ENCODE measurements at places on chromosomes 16 and 17.

DNA sequence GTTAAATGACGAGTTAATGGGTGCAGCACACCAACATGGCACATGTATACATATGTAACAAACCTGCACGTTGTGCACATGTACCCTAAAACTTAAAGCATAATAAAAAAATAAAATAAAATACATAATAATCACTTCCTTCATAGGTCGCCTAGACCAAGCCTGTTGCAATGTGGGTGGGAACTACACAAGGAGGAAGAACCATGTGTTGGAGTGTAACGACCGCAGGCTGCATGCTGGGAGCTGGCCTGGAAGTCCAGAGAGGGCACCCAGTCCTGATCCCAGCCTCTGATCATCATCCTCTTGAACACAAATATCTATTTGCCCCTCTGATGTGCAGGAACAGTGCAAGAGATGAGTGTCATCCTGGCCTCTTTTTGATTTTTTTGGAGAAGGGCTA lies 224.7 kb upstream of the ASIC2 start:
- DNase-seq, result no peak

GRCh38 chr16:842061-842476 lies 41.5 kb upstream of the GNG13 start:
- DNase-seq, result no peak

DNA sequence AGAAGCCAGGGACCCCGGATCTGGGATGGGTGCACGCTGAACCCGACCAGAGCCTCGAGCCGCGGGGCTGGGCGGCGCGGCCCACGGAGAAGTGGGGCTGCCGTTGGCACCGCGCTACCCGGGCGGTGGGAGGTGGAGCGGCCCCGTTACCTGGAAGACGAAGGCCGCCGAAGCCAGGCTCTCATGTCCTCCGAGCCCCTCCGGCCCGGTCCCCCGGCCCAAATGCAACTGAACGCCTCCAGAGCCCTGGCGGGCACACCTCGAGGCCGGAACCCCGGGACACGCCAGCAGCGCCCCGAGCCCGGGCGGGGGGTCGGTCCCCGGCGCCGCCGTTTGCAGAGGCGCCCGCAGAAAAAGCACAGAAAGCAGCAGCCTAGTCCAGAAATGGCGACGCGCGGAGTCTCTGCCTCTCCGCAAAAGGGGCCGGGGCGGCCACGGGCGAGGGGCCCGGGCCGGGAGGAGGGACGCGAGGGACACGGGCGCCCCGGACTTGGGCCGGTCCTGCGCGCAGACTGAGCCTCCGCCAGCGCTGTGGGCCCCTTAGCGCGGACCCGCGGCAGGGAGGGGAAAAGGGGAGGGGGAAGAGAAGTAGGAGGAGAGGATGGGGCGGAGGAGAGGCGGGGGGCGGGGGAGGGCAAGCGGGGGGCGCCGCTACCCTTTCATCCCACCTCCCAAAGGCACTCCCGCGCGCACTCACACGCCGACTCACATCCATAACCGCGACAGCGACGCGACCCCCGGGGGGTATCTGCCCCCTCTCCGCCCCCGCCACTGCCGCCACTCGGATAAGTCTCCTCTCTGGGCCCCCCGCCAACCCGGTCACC lies 1.4 kb downstream of the AXIN2 start:
- DNase-seq, result no peak

DNA sequence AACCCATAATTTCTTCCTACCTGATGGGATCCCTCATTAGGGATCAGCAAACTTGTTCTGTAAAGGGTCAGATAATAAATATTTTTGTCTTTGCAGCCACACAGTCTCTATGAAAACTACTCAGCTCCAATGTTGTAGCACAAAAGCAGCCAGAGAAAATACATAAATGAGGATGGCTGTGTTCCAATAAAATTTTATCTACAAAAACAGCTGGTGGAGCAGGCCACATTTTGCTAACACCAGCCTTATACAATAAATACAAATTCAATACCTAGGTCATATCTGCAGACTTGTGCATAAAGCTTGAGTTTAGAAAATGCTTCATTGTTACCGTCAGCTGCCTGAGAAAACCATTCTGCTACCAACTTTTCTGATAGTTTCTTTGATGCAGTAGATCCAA lies 38.4 kb upstream of the INTS2 start:
- DNase-seq, result no peak

GRCh38 chr17:5373112-5373511 lies 46.4 kb downstream of the NUP88 start:
- no peak for DNase-seq

DNA sequence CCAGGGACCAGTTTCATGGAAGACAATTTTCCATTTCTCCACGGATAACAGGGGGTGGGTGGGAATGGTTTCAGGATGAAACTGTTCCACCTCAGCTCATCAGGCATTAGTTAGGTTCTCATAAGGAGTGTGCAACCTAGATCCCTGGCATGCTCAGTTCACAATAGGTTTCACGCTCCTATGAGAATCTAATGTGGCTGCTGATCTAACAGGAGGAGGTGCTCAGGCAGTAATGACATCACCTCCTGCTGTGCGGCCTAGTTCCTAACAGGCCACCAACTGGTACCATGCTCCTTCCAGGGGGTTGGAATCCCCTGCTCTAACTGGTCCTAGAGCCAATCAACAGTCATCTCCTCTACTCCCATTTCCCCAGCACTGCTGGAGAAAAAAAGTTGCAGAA lies 19.9 kb downstream of the TEX14 start:
- no peak for DNase-seq

DNA sequence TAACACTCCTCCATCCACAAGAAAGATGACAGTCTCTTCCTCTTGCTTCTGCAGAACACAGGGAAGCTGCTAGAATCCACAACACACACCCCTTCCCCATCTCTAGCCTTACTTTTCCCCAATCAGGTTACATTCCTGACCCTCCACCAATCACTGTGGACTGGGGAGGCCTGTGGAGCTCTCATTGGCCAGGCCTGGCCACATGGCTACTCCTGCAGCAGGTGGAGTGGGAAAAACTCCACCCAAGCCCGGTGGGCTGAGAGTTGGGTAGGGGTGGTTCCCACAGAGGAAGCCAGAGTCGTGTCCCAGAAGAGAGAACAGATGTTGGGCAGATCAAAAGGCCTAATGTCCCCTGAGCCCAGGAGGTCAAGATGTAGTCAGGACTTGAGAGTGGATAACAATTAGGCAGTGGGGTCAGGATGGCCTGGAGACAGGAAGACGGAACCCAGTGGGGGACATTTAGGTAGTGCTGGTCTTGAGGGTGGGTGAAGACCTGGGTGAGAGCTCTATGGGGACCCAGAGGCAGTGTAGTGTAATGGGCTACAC lies 22.1 kb downstream of the COQ7 start:
- DNase-seq, result no peak

- no peak for DNase-seq
Observed at GRCh38 chr16:64250866-64251265, 871.0 kb downstream of the CDH11 start.

DNA sequence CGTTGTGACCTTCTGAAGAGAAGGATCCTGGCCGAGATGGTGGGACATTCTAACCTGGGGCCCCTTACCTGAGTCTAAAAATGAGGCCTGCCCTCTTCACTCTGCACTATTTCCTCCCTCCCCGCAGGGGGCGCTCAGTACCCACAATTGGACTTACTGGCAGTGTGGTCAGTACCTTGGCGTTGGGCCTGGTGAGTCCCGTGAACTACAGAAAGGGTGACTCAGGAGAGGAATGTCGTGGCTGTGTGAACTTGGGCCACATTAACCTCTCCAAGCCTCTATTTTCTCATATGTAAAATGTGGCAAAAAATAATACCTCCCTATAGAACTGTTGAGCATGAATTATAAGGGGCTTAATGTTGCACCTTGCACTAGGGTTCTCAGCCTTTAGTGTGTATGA lies 3.9 kb downstream of the RSAD1 start:
- DNase-seq, result peak; percentile 51

DNA sequence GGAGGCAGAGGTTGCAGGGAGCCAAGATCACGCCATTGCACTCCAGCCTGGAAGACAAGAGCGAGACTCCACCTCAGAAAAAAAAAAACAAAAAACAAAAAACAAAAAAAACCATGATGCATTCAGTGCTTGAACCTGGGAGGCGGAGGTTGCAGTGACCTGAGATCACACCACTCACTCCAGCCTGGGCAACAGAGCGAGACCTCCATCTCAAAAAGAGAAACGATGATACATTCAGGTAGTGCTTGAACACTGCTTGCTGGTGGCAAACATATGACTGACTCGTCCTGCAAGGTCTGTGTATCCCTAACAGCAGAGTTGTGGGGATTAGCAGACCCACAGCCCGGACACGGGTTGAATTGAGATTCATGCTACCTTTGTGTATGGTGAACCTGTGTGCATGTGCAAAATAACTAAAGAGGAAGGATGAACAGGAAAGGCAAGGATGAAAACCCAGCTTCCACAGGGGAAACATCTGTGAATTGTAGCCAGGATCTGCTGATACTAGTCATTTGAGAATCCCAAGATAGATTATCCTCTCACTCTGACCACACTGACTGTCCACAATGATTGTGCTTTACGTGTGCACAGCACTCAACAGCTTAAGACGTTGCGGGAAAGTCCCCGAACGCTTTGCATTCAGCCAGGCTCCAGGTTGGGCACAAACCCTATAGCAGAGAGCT lies 52.4 kb upstream of the MRPS23 start:
- no peak for DNase-seq

GRCh38 chr16:48099455-48099854 lies 56.3 kb downstream of the ABCC12 start:
- no peak for DNase-seq

DNA sequence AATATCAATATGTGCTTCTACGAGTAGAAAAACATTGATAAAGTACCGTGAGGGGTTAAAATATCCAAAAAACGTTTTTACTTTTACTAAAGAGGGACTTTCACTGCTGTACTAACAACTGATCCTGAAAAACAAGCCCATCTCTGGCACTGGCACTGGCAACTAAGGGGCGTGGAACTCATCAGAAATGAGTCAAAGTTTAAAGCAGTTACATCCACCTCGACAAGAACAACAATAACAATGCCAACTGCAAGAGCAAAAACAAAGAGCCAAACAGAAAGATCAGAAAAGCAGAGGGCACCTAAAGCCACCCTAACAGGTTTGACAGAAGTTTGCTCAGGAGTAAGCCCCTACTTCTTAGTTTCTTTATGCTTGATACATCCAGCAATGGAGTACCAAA lies 13.1 kb downstream of the MBTPS1 start:
- DNase-seq, result no peak

DNA sequence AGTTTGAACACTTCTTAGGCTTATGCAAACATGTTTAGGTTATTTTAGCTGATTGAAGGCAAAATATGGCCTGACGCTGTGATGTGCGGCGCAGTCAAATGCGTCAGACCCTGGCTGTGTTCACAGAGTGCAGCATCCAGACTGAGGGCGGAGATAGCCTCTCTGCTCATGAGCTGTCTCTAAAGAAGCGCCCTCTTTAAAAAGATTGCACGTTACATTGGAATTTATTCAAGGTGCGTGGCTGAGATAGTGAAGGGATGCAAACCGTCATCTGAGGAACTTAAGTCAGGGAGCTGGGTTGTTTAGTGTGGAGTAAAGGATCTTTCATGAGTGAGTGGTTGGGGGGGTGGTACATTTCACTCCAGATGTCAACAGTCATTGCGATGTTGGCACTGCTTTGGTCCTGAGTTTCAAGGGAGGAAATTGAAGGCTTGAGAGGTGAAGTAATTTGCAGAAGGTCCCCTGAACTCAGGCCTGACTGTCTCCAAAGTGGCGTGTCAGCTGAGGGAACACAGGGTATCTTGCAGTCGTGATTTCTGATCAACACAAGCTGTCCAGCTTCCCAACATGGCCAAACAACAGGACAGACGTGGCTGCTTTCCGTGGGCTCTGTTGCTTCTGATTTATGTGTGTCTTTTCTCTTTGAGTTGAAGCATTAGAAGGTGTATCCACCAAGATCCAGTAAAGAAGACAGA lies 33.4 kb downstream of the RPTOR start:
- DNase-seq, result no peak

DNA sequence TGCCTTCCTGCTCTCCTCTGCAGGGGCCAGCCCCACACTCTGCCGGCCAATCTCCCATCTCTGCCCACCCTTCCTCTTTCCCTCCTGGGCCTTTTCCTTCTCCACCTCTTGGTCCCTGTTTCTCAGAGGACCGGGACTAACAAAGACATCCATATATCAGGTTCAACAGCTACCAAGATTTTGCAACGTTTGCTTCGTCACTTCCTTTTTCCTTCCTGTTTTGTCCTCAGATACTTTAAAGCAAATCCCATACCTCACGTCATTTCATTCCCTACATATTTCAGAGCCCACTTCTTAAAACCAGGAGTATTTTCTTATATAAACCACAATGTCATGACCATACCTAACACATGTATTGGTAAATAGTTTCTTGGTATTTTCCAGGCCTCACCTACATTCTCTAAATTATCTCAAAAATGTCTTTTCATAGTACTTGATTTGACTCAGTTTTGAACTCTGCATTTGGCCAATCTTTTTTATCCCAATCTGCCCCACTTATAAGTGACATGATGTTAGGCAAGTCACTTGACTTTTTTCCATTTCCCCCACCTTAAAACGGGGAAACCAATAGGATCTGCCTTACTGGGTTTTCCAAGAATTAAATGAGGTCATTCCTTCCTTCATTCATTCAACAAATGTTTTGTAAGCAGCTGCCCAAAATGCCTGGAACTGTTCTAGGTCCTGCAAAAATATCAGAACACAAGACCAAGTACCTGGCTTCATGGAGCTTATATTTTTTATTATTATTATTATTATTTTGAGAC lies 7.2 kb upstream of the USP10 start:
- no peak for DNase-seq

DNA sequence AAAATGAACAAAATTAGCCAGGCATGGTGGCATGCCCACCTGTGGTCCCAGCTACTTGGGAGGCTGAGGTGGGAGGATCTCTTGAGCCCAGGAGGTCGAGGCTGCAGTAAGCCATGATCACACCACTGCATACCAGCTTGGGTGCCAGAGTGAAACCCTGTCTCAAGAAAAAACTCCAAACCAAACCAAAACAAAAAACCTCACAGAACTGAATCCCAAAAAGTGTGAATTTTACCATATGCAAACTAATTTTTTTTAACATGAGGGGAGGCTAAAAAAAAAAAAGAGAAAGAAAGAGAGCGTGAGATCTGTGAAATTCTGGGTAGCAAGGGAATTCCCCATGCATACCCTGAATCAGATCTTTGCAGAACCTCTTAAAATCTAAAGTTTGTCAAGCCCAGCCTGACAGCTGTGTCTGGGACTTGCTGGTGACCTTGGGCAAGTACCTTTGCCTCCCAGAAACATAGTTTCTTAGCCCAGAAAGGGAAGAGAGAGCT lies 17.1 kb upstream of the CDH1 start:
- DNase-seq, result no peak
